ENCODE measurements at places on chromosomes 6 and 20.

GRCh38 chr20:32511358-32512046 lies 73.6 kb downstream of the NOL4L start:
- no peak for DNase-seq

DNA sequence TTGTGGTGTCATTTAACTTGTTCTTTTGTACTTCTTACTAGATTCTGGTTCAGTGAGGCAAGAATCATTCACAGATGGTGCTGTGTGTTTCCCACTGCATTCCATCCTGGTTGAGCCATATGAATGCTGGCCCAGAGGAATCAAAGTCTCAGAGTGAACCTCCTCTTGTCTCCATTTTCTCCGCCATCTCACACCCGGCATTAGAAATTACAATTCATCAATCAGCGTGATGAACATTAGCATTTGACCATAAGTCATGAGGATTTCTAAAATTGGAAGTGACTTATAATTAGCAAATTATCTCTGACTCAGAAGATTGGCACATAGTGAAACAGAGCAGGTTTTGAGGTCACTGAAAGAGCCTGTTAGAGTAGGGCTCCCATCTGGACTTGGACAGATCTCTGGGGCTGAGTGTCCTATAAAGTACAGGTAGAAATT lies 25.2 kb downstream of the TNFAIP3 start:
- no peak for DNase-seq

DNA sequence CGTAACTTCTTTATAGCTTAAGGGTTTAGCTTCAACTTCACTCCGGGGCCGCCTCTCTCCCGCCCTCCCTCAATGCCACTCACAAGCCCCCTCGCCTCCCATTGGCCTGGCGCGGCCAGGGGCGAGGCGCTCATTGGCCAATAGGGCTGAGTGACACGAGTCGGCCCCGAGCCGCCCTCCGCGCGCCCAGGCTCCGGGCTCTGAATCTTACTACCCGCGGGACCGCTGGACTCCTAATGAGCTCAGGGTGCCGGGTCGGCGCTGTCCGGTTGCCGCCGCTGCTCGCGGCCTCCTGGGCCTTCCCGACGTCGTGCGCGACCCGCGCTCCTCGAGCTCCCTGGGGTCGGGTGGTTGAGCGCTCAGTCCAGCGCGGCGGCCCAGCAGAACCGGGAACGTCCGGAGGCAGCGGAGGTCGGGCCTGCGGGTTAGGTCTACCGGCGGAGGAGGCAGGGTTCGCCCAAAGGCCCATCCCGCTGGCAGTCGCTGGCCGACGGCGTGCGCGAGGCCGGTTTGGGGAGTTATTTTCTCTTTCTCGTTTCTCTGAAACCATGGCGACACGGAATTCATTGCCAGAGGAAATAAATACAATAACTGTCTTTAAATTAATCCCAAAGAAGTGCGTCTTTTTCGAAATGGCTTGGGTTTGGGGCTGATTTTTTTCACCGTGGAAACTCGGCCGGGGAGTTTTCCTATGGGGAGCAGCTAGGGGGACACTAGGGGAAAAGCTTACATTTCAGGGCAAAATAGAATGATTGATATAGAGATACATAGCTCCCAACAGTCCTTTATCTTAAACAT lies at the start of gene SIM1:
TSS of gene SIM1 (minus strand) at position 19 of the 798 bp plus-strand sequence. CDS start 1,453 bp downstream, outside the sequence.
- no peak for DNase-seq

GRCh38 chr20:10219993-10220750 lies 1.5 kb downstream of the SNAP25 start:
- no peak for DNase-seq

DNA sequence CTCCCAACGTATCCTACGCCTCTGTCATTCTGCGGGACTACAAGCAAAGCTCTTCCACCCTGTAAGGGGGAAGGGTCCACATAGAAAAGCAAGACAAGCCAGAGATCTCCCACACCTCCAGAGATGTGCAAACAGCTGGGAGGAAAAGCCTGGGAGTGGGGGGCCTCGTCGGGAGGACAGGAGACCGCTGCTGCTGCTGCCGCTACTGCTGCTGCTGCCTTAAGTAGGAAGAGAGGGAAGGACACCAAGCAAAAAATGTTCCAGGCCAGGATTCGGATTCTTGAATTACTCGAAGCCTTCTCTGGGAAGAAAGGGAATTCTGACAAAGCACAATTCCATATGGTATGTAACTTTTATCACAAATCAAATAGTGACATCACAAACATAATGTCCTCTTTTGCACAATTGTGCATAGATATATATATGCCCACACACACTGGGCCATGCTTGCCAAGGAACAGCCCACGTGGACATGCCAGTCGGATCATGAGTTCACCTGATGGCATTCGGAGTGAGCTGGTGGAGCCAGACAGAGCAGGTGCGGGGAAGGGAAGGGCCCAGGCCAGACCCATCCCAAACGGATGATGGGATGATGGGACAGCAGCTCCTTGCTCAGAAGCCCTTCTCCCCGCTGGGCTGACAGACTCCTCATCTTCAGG lies 108.8 kb upstream of the RAB32 start:
- DNase-seq: no peak

- no peak for DNase-seq
Observed at GRCh38 chr6:70857387-70858077, 99.3 kb downstream of the B3GAT2 start.

GRCh38 chr20:23298926-23299672 lies 51.5 kb upstream of the NXT1 start:
- no peak for DNase-seq

- no peak for DNase-seq
Observed at GRCh38 chr20:922781-923180, 6.6 kb upstream of the ANGPT4 start.

DNA sequence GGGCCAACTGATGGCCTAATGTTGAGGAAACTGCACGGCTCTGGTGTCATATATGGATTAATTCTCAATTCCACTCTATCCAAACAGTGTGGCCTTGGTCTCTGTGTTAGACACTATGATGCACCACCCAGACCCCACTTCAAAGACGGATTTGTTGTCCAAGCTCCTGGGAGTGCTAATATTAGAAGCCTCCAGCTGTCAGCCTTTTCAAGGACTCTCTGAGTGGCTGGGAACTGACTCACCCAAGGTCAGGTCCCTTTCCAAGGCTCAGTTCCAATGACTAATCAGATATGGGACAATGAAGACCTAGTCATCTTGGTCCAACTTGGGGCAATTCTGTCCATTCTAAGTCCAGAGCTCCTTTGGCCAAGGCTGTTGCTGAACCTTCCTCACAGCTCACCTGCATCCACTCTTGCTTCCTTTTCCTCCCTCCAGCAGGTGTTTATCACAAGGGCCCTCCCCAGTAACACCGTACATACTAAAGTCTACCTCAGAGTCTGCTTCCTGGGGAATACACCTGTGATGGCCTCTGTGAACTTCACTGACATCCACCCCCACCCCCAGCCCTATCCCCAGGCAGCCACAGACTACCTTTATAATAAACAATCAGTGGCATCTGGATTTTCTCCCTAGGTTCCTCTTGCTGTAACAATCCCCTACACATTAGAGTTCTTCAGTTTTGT lies 7.2 kb upstream of the IL20RA start:
- no peak for DNase-seq

DNA sequence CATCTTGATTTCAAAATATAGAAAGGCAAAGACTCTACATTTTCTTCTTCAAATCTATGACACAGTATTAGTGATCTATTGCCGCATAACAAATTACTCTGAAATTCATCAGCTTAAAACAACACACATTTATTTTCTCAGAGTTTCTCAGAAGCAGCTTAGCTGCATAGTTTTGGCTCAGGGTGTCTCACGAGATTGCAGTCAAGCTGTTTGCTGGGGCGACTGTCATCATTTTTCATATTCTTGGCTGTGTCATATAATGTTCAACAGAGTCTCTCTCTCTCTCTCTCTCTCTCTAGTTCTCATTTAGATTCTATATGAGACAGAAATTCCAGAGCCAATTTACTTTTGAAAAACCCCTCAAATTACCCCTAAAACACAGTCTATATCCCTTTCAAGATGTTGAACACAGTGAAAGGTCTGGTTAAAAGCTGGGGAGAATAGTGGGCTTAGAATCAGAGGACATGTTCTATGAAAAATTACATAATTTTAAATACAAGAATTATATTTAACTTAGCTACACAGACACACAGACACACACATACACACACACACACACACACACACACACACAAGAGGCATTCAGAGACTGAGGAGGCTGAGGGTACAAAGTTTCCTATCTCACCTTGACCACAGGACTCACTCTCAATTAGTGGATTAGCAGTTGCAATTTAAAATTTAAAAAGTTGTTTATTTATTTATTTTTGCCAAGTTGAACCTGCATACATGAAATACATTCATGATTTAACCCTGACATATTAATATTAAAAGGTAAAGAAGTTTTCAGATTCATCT lies 86.7 kb downstream of the MKKS start:
- no peak for DNase-seq

DNA sequence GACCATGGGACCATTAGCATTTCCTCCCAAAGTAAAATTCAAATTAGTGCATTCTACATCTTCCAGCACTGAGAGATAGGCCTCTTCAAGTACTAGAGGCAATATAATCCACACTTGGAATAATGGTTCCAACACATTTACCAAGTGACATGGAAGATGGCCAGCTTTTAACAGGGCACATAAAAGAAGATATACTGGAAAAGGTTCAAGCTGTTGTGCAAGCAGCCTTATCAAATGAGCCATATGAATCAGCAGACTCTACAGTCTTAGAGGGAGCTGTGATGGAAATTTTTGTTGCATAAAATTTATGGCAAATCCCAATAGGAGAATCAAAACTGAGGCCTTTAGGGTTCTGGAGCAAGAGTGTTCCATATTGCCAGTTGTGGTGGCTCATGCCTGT lies 526.6 kb upstream of the IRAK1BP1 start:
- DNase-seq: no peak

DNA sequence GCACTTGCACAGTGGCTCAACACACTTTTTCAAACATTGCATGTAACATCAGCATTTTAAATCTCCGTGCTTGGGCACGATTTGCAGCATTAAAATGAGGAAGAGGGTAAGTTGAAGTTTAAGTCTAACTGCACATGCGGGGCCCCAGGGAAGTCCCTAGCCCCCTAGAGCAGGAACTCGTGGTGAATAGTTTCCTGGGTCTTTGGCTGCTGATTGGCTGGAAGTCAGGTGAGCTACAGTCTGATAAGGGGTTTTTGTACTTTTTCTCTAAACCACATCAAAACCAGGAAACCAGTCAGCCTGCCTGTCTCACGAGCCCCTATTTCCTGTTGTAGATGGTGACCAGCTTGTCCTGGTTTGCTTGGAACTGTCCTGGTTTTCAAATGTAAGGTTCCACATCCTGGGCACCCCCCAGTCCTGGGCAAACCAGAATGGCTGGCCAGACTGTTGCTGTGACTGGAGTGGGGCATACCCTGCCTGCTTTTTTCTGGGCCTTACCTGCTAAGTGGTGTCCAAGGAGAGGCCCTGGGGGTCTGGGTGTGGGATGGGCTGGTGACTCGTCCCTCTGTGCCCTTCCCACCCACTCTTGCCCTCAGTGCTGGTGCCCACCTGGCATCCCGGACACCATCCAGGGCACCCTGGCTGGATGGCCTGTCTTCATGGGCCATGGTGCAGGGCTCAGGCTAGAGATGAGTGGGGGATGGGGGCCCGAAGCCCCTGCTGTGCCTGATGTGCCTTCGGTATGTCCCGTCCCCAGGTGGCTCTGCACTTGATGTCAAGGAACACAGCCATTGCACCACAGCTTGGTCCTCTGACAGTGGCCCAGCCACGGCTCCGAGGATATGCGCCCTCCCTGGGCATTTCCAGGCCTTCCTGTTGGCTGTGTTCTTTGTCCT lies 31.8 kb downstream of the SUN5 start:
- DNase-seq: peak; percentile 18

- DNase-seq: no peak
Observed at GRCh38 chr6:118558464-118559217, 10.5 kb downstream of the PLN start.

DNA sequence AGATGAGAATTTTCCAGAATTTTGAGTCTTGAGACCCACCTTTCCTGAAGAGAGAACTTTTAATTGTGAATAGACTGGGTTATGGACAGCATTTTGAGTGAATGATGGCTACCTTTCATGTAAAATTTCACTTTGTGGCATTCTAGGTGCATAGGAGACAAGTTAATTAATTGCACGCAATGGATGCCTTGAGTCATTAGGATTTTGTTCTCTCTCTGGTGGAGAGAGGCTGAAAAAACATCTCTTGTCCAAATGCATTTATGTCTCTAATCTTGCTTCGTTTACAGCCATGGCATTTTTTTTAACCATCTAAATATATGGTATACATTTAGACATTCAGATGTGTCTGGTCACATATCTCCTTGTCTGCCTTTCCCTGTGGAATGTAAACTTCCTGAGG lies 3.1 kb downstream of the RHAG start:
- DNase-seq: no peak

- no peak for DNase-seq
Observed at GRCh38 chr20:64077876-64078551, 1.3 kb downstream of the RGS19 start.

- DNase-seq: no peak
Observed at GRCh38 chr6:105024803-105025202, 67.9 kb downstream of the LIN28B start.

DNA sequence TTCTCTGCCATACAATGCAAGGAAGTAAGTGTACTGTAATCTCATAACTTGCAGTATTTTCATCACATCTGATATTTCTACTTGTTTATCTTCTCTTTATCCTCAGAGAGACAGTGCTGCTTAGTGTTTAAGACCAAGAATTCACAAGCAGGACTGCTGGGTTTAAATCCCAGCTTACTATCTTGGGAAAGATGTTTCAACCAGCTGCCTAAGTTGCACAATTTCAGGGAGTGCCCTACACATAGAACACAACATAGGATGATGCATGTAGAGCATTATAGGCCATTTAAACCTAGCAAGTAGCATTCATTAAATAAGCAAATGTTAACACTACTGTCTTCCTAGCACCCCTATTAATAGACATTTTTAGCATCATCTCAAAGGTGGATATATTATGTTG lies 205.2 kb upstream of the CEP162 start:
- DNase-seq: no peak

DNA sequence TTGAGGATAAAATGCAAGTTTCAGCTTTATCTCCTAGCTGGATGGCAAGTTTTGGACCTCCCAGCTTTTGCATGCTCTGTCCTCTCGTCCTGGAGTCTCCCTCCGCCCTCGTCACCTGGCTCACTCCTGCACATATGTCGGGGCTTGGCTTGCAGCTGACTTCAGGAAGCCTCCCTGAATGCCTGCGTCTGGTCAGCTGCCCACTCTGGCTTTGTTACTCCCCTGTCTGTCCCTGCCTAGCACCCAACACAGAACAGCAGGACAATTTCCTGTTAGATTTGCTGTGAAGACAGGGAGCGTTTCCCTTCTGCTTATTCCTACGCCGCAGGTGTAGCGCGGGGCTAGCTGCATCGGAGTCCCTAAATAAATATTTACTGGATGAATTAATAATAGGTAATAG lies 5.4 kb downstream of the JPH2 start:
- DNase-seq: no peak

GRCh38 chr20:62808211-62808865 lies 3.7 kb downstream of the OGFR start:
- DNase-seq: no peak
